ENCODE measurements at places on chromosomes 16 and 17.

- no peak for DNase-seq
Observed at GRCh38 chr17:32209608-32210007, 56.0 kb upstream of the RHBDL3 start.

DNA sequence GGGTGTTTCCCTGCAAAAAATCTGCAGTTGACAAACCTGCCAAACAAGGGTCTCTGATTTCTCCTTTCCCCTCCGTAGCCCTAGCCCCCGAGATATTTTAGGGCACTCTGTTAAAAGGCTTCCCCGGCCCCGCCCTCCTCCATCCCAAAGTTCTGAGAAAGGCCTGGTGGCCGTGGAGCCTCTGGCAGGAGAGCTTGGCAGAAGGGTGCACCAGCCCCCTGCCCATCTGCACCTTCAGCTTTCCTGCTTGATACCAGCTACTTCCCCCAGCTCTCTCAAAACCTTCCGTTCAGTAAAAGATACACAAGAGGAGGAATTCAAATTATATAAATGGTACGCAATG lies 711 bp upstream of the CANT1 start:
- no peak for DNase-seq

GRCh38 chr17:72334205-72334604 lies 213.4 kb downstream of the SOX9 start:
- no peak for DNase-seq

- no peak for DNase-seq
Observed at GRCh38 chr17:78917451-78918275, 7.5 kb downstream of the TIMP2 start.

All from putamen (tissue), 1 donor.